ENCODE measurements at places on chromosomes 5 and 9.

GRCh38 chr9:121650217-121651007 lies 1.0 kb upstream of the DAB2IP start:
- no peak for DNase-seq

GRCh38 chr5:74938250-74938933 lies 72.2 kb upstream of the FAM169A start:
- DNase-seq: no peak

DNA sequence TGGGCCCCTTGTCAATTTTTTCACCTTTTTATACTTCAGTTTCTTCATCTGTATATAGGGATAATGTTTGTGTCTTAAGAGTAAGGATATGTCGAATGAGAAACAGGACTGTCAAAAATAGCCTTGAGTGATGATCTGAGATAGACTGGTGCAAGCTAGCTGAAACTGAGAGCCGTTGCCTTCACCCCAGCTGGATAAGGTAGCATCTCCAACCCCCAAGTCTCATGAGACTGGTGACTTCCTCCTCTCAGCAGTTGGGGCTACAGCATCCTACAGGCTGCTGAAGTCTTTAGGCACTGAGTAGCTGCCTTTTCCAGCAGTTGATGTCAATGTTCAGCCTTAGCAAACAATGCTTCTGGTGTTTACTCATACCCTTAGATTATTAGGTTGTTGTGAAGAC lies 330.2 kb downstream of the OSTF1 start:
- DNase-seq: no peak

DNA sequence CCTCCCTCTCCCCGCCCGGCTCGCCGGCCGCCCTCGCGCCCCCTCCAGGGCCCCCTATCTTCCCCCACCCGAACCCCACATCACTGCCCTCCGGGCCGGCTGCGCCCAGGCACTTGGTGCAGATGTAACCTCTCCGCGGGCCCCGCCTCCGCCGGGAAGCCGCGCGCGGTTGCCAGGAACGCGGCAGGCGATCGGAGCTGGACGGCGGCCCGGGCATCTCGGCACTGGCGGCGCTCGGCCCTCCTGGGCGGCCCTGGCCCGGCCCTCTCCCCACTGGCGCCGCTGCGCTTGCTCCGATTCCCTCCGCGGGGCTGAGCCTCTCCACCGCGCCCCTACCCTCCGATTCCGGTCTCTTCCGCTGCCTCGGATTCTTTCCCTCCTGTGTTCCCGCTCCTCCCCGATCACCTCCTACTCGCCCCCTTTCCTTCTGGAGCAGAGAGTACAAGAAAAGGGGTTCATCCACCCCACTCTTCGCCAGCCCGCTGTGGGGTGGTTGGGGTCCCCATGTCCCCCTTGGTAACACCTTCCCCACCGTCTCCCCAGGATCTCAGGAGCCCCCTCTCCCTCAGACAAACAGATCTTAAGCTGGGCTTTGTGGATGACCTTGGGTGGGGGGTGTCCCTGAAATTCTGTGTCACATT lies 70.6 kb downstream of the C9orf50 start:
- no peak for DNase-seq

GRCh38 chr9:76595645-76596044 lies 136.7 kb downstream of the GCNT1 start:
- no peak for DNase-seq

- no peak for DNase-seq
Measured at GRCh38 chr5:174736331-174736721, 11.9 kb downstream of the MSX2 start.

GRCh38 chr5:43412644-43413043 lies 453 bp upstream of the CCL28 start:
- no peak for DNase-seq

- DNase-seq: no peak
Measured at GRCh38 chr9:117123729-117124128, 291.1 kb downstream of the ASTN2 start.

- DNase-seq: no peak
Measured at GRCh38 chr9:104900871-104901270, 27.1 kb downstream of the ABCA1 start.

DNA sequence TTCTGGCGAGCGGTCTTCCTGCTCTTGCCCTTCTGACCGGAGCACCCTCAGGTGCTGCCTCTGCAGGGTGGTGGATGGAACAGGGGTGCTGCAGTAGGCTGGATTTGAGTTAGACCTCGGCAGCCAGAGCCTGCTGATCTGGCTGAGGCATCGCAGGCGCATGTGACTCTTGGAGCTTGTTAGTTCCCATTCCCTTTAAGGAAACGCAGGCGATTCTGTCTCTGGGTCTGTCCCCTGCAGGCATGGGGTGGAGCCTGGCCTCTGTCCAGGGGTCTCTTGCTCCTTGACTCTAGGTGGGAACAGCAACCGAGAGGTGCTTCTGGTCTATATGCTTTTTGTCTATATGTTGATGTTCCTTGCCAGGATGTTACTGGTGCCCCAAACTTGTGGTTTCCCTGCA lies 3.1 kb downstream of the WNK2 start:
- no peak for DNase-seq

DNA sequence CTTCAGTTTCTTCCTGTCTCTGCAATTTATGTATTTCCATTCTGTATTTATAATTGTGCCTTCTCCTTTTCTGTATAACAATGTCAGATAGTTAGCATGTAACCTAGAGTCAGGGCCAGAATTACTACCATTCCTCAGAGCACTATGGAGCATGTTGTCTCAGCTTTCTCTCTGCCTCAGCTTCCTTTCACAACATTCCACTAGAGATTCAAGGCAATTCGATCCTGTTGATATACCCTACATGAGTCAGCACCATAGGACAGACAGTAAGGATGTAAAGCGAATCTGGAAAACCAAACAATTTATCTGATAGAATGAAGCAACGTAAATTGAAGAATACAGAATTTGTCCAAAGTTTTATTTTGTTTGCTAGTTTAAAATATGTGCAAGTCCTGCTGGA lies 728.3 kb upstream of the SEMA6A start:
- DNase-seq: no peak

DNA sequence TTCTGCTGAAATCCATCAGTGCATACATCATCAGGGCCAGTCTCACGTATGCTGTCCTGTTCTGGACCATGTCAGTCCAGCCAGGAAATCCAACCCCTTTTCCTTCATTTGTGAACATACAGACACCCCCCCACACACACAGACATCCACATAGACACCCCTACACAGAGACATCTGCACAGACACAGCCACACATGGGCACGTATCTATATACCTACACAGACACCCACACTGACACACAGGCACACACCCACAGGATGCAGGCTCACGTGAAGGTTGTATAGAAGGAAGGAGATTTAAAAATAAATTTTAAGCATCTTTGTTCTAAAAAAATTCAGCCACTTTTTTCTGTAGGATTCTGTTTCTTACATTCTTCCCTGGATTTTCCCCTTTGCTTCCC lies 325.6 kb downstream of the SLIT3 start:
- no peak for DNase-seq

DNA sequence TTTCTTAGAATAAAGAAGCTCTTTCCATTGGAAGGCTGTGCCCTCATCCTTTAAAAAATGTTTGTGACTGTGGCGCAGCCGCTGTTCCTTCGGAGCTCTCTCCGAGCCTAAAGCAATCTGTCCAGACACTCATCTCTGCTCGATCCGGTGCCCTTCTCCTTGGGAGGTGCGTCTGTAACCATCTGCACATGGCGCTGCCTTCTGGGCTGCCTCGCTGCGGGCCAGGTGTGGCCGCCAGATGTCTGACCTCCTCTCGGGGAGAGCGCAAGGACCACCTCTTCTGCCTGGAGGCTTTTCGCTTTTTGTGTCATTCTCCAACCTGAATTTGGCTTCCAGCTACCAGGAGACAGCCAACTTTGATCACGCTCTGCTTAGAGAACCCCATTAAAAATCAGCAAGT lies 153.4 kb upstream of the PTCH1 start:
- DNase-seq: no peak

DNA sequence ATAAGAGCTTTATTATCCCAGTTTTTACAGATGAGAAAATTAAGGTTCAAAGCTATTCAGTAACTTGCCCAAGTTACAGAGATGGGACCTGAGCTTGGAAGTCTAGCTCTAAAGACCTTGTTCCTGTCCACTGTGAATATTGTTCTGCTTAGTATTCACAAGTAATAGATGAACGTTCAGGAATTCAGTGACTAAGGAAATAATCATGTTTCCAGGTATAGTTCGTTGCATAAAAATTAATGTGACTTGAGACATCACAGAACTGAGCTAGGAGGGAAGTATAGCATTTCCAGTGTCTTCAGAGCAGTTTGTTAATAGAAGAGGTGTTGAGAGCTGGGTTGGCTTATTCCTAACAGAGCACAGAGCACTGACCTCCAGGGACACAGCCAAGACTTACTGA lies 136.1 kb downstream of the FGF1 start:
- DNase-seq: no peak
